ENCODE measurements at places on chromosomes 5 and 9. TPM values are rescaled to one million over a fixed set of nuclear protein-coding genes. Genes with fewer than 3 reads are reported as not detected.

GRCh38 chr5:62212648-62213047 lies 93.4 kb upstream of the KIF2A start:
- no peak for DNase-seq

DNA sequence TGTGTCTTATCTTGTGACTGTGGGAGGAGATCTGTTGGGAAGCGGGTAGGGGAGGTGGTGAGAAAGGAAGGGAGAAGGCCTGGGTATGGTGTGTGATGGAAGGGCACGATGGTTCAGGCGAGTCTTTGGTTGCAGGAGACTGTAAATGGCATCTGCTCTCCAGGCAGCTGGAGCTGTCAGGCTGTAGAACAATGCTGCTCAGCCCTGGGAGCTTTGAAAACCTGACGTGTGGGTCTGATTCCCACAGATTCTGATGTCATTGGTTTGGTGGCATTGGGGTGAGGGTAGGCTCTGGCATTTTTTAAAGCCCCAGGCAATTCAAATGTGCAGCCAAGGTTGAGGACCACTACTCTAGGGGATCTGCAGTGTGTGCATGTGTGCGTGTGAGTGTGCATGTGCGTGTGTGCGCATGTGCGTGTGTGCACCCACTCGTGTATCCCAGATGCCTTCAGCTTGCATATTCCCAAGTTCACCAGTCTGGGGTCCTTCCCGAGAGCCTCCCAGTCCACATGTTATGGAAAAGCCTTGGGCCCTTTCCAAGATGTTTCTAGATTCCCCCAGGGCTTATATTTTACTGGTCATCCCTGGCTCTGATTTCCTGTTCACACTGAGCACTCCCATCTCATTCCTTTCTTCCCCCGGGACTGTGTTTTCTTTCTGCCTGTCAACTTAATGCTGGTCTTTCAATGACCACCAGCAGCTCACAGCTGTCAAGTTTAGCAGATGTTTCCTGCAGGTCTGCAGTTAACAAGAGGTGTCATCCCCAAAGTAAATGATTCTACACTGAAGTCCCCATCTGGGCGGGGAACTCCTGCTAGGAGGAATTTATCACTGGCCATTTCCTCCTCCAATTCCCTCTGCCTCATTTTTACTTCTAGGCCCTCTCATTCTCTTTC lies 34.0 kb downstream of the BOD1 start:
- DNase-seq, result peak; percentile 31

- no peak for DNase-seq
Observed at GRCh38 chr9:92463984-92464383, 18.3 kb downstream of the ASPN start.

DNA sequence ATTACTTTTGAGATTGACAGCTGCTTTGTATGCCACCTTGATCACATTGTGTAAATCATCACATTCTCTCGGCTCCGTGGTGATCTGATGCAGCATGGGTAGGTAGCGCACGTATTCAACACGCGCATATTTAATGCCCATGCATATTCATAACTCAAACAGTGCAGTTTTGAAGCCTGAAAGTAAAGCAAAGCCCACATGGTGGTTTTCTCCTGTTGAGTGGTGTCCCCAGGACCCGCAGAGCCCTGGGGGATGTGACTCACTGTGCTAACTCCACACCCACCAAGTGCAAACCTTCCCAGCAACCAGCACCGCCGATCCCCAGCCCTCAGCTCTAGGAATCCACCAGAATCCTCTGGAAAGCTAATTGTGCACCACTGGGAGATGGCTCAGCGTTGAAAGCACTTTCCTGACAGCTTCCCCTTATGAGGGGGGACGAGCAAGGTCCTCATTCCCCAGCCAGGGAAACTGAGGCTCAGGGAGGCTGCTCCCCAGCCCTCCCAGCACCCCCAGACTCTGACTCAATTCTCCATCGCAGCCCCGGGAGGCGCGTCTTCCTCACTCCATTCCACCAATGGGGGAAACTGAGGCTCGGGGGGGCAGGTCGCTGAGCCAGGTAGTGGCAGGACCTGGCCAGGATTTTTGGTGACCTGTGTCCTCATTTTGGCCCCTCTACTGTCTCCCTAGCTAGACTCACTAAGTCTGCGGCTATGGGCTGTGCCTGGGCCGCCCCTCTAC lies 46.4 kb downstream of the SARDH start:
- no peak for DNase-seq

STPG3 gene
- 0.24 TPM for total RNA-seq

XRCC4 gene
- 10.7 TPM for total RNA-seq

DNA sequence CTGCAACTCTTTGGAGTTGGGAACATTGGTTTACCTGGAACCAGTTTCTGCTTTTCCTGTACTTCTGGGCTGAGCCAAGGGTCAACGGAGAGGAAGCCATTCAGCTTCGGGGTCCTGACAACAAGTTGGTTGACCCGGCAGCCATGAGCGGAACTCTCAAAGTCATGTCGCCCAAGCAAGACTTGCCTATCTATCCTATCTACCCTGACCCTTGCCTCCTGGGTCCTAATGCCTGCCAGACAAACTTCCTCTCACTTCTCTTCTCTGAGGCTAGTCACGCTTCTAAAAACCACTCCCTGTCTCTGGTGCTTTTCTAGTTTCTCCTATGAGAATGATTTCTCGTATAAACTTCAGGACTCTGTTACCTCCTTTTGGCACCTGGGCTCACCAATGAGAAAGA lies 44.7 kb upstream of the CRHBP start:
- DNase-seq, result no peak

DNA sequence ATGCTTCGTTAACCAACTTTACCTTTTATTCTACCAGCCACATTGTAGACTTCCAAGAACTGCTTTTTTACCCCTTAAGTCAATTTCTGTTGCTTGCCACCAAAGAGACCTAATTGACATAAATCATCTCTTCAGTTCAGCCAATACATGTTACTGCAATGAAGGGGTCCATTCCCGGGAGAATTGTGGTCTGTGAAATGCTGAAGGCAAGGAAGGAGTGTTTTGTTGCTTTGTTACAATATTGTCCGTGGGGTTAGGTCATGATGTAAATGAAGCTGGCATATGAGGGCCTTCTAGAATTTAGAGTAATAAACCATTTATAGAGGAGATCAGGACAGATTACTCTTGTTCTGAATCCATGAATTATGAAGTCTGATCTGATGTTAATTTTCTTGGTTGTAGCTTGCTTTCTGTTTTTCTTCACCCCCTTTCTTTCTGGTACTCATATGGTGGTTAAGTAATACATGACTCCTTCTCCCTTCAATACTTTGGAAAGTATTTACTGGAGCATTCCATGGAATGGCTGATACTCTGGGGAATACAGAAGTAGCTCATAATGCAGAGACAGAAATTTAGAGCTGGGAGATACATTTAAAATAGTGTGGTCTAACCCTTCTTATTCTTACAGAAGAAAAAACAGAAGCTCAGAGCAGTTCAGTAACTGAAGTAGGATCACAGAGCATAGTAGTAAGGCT lies 297.0 kb upstream of the CLINT1 start:
- DNase-seq, result no peak

All from heart right ventricle (tissue), 16 donors.